HT1080 (cell line): ENCODE measurements at places on chromosomes 6 and 20. TPM values are rescaled to one million over a fixed set of nuclear protein-coding genes. Genes with fewer than 3 reads are reported as not detected.
A peak's percentile ranks its signal among the peaks of the same experiment; 100 is the strongest.

DNA sequence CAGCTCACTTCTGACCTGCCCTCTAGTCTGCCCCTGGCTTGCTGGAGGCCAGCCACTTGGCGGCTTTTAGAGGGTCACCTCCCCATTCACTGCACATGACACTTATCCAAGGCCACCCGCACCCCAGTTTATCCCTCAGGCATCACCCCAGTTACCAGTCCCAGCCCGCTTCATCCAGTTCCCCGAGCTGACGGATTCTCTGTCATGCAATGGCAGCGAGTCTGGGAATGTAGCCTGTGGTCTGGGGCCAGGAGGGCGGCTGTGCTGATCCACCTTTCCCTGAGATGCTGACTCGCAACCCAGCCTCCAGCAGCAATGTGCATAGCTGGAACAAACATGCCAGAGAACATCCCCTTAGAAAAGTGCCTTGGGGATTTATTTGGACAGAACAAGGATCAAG lies 25.8 kb downstream of the SYNDIG1 start:
- no peak for DNase-seq

GRCh38 chr6:6912817-6913744 lies 194.7 kb upstream of the RREB1 start:
- DNase-seq = no peak

The NRSN1 gene
- not detected in 2 replicates for total RNA-seq

DNA sequence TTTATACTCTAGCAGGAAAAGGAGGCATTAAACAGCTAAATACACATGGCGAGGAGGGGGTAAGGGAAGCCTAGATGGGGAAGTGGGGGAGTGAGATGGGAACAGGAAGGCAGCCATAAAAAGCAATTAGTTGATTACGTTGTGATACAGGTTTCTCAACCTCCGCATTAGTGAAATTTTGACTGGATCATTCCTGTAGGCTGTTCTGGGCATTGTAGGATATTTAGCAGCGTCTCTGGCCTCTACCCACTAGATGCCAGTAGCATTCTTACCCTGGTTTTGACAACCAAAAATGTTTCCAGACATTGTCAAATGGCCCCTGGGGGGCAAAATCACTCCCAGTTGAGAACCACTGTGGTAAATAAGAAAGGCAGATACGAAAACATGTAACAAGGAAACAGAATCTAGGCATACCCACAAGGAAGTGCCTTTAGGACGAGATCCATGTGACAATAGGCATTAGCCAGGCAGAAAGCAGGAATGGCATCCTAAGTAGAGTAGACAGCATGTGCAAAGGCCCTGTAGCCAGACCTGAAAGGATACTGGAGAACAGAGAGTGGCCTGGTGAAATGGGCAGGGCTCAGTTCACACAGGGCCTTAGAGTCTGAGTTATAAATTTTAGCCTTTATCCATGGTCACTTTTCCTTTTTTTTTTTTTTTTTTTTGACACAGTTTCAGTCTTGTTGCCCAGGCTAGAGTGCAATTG lies 25.8 kb upstream of the PTPN1 start:
- DNase-seq = no peak

The TRIM39 gene
- total RNA-seq = 13.2 and 16.3 TPM in 2 replicates

The BPI gene
- not detected in 2 replicates for total RNA-seq

- DNase-seq = peak; percentile 74
Observed at GRCh38 chr6:33249732-33250630, 21.7 kb downstream of the VPS52 start.
